ENCODE measurements at places on chromosomes 13 and 19.

GRCh38 chr13:103694033-103694432 is 627.8 kb upstream of the SLC10A2 start:
- H3K36me3 ChIP-seq: no peaks in the 10 kb centered on the region
- H3K27me3 ChIP-seq: no peaks in the 10 kb centered on the region
- DNase-seq: no peak
- no peak overlapping the region for H3K27ac ChIP-seq

DNA sequence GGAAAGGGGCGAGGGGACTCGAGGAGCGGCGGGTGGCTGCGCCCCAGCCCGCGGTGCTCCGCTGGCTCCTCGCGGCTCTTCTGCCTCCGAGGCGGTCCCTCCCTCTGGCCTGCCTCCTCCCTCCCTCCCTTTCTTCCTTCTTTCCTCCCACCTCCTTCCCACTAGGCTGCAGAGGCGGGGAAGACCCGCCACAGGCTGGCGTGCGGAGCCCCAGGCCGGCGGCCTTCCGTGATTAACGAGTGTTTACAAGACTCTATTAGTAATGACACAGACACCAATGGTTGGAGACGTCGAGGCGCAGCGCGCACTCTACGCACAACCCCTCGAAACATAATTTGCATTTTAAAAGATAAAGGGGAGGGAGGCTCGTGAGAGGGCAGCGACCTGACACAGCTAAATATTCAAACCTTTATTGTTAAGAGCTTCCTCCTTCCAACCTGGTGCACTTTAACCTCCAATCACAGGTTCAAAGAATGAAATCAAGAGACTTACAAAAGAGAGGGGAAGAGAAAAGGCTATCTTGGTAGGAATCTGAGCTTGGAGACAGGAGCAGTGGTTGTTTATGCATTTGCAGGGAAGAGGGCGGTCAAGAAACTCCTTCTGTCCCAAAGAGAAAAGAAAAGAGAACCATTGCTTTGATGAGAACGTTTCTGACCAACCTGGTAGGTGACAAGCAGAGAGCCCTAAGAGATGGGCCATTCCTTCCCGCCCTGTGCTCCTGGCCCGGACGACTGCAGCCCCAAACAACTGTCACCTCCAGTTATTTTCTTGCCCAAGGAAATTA is at the start of gene CDX2:
TSS of gene CDX2 (minus strand) at position 234 of the 784 bp plus-strand sequence. CDS start 309 bp downstream, outside the sequence.
- H3K4me3 ChIP-seq: no peak within 1 kb of the TSS
- no peak for DNase-seq
- no peak within 1 kb of the TSS for H3K27ac ChIP-seq

- peak; percentile 79 for DNase-seq
- peak overlapping the region; percentile 71 for H3K4me3 ChIP-seq
- H3K4me1 ChIP-seq: peaks cover 16% of the 10 kb centered on the region
- no peak overlapping the region for H3K27ac ChIP-seq
- no peaks in the 10 kb centered on the region for H3K36me3 ChIP-seq
- peaks cover 7% of the 10 kb centered on the region for H3K27me3 ChIP-seq
These were observed 27.3 kb downstream of the NUMBL start for GRCh38 chr19:40662925-40663694.

GRCh38 chr19:46551164-46551563 is 50.0 kb upstream of the CALM3 start:
- H3K4me1 ChIP-seq: peaks cover 54% of the 10 kb centered on the region
- no peak overlapping the region for H3K27ac ChIP-seq
- no peaks in the 10 kb centered on the region for H3K36me3 ChIP-seq
- no peak overlapping the region for H3K4me3 ChIP-seq
- DNase-seq: peak; percentile 67

GRCh38 chr19:5953680-5954213 is 24.2 kb downstream of the RANBP3 start:
- H3K27me3 ChIP-seq: no peaks in the 10 kb centered on the region
- H3K36me3 ChIP-seq: peaks cover 10% of the 10 kb centered on the region
- peaks cover 43% of the 10 kb centered on the region for H3K4me1 ChIP-seq
- peak overlapping the region; percentile 70 for H3K27ac ChIP-seq

- H3K27me3 ChIP-seq: no peaks in the 10 kb centered on the region
- no peak for DNase-seq
- no peaks in the 10 kb centered on the region for H3K36me3 ChIP-seq
- H3K4me3 ChIP-seq: no peak overlapping the region
- no peaks in the 10 kb centered on the region for H3K4me1 ChIP-seq
These were observed 21.0 kb upstream of the ATP12A start for GRCh38 chr13:24659239-24659638.

- no peaks in the 10 kb centered on the region for H3K27me3 ChIP-seq
- H3K27ac ChIP-seq: no peak overlapping the region
- no peak overlapping the region for H3K4me3 ChIP-seq
- peaks cover 51% of the 10 kb centered on the region for H3K4me1 ChIP-seq
These were observed 6.7 kb upstream of the MKNK2 start for GRCh38 chr19:2057484-2058469.

DNA sequence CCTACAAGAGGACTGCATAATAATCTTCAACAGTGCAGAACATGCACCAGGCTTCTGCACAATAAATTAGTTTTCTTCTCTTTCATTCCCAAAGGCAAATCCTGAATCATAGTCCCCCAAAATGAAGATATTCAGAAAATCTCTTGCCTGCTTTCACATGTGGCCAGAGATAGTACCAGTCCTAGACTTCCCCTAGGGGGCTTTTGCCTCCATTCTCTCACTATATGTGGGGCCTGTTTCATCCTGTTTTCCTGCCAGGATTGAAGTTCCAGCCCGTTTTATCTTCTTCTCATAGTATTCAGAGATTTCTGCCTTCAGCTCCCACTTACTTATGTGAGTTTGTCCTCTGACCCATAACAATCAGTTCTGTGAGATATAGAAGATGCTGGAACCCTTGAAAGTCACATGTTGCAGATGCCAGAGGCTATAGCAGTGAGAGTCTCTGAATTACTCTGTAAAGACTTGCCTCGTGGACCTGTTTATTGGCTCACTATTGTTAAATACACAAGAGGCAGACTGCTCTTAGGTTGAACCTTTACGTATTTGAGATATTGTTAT is 421.9 kb upstream of the PCDH9 start:
- no peak overlapping the region for H3K27ac ChIP-seq
- no peaks in the 10 kb centered on the region for H3K27me3 ChIP-seq
- H3K4me3 ChIP-seq: no peak overlapping the region
- H3K4me1 ChIP-seq: no peaks in the 10 kb centered on the region

- no peak overlapping the region for H3K4me3 ChIP-seq
- no peak for DNase-seq
- no peak overlapping the region for H3K27ac ChIP-seq
- no peaks in the 10 kb centered on the region for H3K36me3 ChIP-seq
These were observed 3.1 kb downstream of the TPRX1 start for GRCh38 chr19:47801270-47801669.

DNA sequence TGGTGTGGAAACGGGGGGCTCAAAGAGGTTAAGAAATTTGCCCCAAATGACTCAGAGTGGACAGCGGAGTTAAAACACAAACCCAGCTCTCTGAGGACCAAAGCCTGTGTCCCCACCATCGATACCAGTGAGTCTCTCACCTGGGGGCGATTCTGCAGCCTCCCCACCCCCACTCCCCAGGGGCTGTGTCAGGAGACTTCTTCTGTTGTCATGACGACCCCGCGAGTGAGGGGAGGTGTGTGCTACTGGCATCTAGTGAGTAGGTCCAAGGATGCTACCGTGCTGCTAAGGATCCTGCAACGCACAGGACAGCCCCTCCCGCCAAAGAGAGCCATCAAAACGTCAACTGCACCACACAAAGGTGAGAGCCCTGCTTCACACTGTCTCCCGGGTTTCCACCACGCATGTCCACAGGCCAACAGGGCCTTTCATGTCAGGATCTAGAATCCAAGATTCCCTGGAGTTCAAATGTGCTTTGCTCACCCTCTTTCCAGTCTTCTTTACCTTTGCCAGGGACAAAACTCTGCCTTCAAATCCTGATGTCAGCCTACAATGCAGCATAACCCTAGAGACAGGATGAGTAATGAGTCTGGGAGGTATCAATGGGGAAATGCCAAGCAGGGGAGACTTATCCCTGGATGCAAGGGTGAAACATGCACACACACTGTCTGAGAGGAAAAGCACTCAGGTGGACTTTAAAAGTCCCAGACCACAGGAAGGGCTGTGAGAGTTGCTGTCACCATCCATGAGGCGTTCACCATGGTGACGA is 3.9 kb downstream of the RANBP3 start:
- peaks cover 28% of the 10 kb centered on the region for H3K4me1 ChIP-seq
- no peak for DNase-seq
- no peak overlapping the region for H3K4me3 ChIP-seq
- H3K27me3 ChIP-seq: no peaks in the 10 kb centered on the region
- peaks cover 17% of the 10 kb centered on the region for H3K36me3 ChIP-seq

- H3K36me3 ChIP-seq: no peaks in the 10 kb centered on the region
- no peak overlapping the region for H3K4me3 ChIP-seq
- no peak for DNase-seq
These were observed 65.1 kb downstream of the FLT1 start for GRCh38 chr13:28429685-28430290.

DNA sequence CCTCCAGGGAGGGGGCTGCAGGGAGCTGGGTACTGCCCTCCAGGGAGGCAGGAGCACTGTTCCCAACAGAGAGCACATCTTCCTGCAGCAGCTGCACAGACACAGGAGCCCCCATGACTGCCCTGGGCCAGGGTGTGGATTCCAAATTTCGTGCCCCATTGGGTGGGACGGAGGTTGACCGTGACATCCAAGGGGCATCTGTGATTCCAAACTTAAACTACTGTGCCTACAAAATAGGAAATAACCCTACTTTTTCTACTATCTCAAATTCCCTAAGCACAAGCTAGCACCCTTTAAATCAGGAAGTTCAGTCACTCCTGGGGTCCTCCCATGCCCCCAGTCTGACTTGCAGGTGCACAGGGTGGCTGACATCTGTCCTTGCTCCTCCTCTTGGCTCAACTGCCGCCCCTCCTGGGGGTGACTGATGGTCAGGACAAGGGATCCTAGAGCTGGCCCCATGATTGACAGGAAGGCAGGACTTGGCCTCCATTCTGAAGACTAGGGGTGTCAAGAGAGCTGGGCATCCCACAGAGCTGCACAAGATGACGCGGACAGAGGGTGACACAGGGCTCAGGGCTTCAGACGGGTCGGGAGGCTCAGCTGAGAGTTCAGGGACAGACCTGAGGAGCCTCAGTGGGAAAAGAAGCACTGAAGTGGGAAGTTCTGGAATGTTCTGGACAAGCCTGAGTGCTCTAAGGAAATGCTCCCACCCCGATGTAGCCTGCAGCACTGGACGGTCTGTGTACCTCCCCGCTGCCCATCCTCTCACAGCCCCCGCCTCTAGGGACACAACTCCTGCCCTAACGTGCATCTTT is 7.8 kb upstream of the CEACAM5 start:
- no peaks in the 10 kb centered on the region for H3K27me3 ChIP-seq
- DNase-seq: no peak
- no peak overlapping the region for H3K27ac ChIP-seq
- no peaks in the 10 kb centered on the region for H3K36me3 ChIP-seq
- H3K4me1 ChIP-seq: peaks cover 15% of the 10 kb centered on the region

- H3K36me3 ChIP-seq: no peaks in the 10 kb centered on the region
- no peak overlapping the region for H3K27ac ChIP-seq
- H3K27me3 ChIP-seq: peaks cover 23% of the 10 kb centered on the region
- H3K4me1 ChIP-seq: peaks cover 42% of the 10 kb centered on the region
- no peak for DNase-seq
- H3K4me3 ChIP-seq: no peak overlapping the region
These were observed 1.9 kb downstream of the IRF2BP1 start for GRCh38 chr19:45883881-45884681.

DNA sequence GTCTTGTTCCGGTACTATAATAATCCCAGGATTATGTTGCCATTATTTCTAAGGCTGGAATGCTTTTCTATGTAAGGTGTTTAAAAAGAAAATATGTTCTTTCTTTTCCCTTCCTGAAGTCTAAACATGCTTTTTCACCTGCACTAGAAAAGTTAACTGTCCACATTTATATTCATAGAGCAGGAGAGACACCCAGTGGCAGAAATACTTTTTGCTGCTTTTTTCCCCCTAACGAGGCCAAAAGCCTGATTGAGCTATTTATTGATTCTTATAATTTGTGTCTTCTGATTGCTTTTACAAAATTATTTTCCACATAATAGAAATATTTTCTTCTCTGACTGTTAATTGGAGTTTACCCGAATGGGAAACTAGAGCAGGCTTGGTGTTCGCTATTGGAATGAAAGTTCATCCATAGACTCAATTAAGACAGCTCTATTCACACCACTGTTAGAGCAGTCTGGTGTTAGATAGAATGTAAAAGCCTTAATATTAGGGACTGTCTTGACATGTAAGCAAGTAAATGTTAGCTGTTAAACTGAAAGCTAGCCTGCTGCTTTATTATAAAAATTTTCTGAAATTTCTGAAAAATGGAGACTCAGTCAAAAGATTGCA is 15.8 kb downstream of the GPR180 start:
- no peak for DNase-seq
- no peaks in the 10 kb centered on the region for H3K4me1 ChIP-seq
- no peak overlapping the region for H3K27ac ChIP-seq
- H3K27me3 ChIP-seq: no peaks in the 10 kb centered on the region

DNA sequence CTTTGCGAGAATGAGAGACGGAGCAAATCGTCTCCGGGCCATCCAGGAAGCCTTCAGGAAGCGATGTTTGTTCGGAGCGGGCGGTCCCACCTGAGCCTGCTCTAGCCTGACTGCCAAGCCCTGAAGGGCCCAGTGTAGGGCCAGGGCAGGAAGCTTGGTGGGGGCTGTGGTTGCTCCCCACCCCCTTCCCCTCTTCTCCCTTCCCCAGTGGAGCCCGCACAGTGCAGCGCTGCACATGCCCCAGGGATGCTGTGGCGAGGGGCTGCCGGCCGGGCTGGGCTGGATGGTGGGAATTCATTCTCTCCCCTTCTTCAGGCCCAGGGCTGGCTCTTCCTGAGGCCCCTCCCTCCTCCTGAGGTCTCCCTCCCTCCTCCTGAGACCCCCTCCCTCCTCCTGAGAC is 7.1 kb upstream of the GRTP1 start:
- no peaks in the 10 kb centered on the region for H3K36me3 ChIP-seq
- H3K4me3 ChIP-seq: no peak overlapping the region
- H3K27me3 ChIP-seq: no peaks in the 10 kb centered on the region
- no peak for DNase-seq
- no peaks in the 10 kb centered on the region for H3K4me1 ChIP-seq

DNA sequence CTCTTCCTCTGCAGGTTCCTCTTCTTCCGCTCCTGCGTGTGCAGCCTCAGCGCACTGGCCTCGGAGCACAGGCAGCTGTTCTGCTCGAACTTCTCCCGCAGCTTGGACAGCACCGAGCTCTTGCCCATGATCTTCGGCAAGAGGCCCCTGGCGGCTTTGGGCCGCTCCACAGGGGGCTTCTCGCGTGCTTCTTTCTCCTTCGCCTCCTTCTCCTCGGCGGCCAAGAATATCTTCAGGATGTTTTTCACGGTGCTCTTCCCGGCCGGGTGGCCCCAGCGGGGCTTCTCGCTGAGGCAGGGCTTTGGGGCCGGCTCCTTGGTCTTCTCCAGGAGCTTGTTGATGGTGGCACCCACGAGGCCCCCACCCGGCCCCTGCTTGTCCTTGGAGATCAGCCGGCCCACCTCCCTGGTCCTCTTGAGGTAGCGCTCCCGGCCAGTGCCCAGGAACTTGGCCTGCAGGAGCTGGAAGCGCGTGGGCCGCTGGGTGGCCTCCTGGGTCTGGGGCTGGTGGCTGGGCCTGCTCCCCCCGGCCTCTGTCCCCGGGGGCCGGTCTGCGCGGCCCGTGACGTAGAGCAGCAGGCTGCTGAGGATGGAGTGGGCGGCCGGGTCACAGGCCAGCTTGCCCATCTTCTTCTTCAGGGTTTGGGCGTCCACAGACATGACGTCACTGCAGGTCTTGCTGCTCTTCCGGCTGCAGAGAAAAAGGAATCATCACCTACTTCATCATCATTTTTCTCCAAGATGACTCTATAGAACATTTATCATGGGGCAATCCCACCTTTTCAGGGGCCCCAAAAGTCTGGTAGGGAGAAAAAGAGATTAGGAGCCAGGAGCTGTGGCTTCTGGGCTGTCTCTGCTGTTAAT is 43.8 kb upstream of the GRTP1 start:
- DNase-seq: no peak
- H3K4me3 ChIP-seq: no peak overlapping the region
- H3K36me3 ChIP-seq: no peaks in the 10 kb centered on the region
- peaks cover 29% of the 10 kb centered on the region for H3K4me1 ChIP-seq
